Naive thymus-derived CD4-positive, alpha-beta T cell (primary cell): ENCODE measurements at places on chromosomes 16 and 17.

GRCh38 chr16:5000573-5001001 lies 33.1 kb downstream of the NAGPA start:
- DNase-seq, result no peak

DNA sequence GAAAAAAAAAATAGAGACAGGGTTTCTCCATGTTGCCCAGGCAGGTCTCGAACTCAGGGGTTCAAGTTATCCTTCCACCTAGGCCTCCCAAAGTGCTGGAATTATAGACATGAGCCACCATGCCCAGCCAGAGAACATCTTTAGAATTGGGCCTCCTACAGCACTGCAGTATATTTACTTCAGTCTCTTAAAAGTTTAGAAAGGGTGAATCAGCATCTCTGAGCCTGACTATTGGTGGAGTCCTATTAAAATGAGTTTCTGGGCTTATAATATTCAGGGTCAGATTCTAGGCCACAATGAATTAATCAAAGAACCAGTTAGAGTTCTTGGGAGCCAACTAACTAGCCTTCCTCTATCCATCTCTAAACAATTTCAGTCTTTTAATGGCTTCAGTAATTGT lies 22.8 kb downstream of the TADA2A start:
- no peak for DNase-seq

- DNase-seq, result no peak
These were observed 81.1 kb downstream of the FTO start for GRCh38 chr16:53785044-53785443.

- DNase-seq, result no peak
These were observed 33.0 kb upstream of the FOXJ1 start for GRCh38 chr17:76174037-76174436.

DNA sequence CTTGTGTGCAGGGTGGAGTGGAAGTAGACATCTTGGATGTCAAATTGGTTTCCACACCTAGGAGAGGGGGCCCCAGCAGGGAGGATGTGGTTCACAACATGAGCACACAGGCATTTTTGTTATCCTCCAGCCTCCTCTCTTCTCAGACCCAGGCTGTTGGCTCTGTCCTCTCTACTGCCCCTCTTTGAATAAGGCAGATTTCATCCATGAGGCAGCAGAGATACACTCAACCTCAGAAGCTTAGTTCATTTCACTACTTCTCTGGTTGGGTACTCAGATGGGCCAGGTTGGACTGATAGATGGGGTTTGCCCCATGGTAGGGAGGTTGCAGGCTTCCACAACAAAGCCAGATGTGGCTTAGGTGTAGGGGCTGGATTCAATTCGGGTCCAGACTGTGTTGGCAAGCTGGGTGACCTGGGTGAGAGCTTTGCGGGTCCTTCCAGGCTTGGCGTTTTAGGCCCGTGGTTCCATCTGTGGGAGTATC lies 22.2 kb upstream of the NFATC3 start:
- peak; percentile 49 for DNase-seq
